AG04449 (cell line): ENCODE measurements at places on chromosomes 1 and 21.

GRCh38 chr1:164991763-164992314, 364.7 kb downstream of the LMX1A start:
- DNase-seq: no peak

GRCh38 chr1:201715351-201715750, 113.6 kb upstream of the IPO9 start:
- DNase-seq: no peak

DNA sequence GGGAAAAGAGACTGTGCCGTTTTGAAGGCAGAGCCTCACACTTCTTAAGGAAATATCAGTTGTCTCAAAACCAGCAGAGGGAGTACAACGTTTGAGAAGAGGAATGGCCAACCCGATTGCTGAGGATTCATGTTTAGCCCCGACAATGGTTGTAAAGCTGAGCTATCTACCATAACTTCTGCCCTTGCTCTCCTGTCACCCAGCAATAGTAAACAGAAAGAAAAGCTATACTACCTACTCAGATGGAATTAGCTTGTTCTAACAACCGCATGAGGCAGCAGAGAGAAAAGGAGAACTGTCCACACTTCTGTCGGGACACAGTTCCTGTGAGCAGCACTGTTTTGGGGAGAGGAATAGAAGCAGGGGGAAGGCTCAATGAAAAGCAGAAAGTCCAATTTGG, 91.2 kb downstream of the SLC45A1 start:
- DNase-seq: no peak

- no peak for DNase-seq
Measured at GRCh38 chr21:14523234-14523633, 22.9 kb downstream of the SAMSN1 start.

- no peak for DNase-seq
Measured at GRCh38 chr1:27220096-27220495, 14.3 kb upstream of the WDTC1 start.
